ENCODE measurements at places on chromosomes 2 and 18.

- DNase-seq = no peak
Observed at GRCh38 chr18:24868760-24869237, 408.4 kb downstream of the HRH4 start.

DNA sequence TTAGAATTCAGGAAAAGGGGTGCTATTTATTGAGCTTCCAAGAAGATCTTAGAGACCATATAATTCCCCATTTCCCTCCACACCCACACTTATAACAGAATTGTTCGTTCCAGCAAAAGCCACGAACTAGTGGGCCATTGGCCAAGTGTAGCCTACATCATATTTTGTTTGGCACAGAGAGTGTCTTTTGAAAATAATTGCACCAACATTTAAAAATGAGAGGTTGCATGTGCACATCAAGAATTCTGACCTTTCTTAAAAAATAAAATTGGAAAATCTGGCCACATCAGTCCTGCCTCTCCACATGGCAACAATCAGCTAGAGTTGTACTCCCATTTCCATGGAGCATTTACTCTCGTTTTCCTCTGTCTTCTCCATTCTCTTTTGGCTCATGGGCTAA, 655.5 kb upstream of the FANCL start:
- no peak for DNase-seq

DNA sequence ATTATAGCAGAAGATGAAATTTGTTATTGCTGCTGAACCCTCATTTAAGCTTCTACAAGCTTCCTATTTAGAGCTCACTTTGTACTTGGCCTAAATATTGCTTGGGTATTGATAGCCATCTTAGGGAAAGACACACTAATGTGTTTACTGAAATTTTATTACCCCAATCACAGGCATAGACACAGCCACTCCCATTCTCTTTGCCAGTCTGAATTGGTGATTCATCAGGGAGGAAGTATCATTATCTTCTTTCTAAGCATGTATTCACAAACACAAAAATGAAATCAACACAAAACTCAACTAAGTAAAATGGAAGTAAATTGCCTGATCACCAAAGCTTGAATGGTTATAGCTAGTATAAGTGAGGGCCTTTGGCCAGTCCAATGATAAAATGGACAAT, 666.3 kb downstream of the TSN start:
- no peak for DNase-seq

DNA sequence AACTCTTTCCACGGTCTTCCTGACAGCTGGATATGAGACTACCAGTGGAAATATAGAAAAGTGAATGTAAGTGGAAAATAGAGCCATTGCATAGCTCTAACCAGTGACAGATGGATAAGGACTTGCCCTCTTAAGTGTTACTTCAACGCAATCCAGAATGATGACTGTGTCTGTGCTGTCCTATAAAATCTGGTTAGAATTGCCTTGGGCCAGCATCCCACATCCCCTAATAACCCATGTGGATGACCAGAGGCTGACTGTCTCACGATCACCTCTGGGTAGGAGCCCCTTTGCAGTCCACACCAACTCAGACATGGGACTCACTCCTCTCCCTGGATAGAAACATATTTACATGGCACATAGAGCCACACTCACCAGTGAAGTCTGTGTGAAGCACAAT, 186.6 kb downstream of the C1D start:
- DNase-seq = no peak

GRCh38 chr2:181324912-181325311, 132.3 kb upstream of the ITGA4 start:
- DNase-seq = no peak

DNA sequence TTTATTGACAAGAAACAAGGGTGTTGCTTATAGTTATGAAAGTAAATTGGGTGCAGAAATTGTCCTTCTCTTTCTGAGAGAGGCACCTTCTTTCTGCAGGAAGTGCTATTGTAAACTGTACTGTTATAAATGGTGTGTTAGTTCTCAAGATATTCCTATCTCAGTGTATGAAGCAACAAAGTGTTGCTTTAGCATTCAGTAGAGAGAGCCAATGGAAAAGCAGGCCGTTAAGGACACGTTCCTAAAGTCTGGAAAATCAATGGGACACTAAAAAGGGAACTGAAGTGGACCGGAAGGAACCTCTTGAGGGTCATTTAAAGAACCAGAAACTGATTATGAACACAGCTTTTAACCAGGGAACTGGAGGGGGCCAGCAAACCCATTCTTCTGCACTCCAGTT, 510.0 kb upstream of the ZEB2 start:
- DNase-seq = no peak

DNA sequence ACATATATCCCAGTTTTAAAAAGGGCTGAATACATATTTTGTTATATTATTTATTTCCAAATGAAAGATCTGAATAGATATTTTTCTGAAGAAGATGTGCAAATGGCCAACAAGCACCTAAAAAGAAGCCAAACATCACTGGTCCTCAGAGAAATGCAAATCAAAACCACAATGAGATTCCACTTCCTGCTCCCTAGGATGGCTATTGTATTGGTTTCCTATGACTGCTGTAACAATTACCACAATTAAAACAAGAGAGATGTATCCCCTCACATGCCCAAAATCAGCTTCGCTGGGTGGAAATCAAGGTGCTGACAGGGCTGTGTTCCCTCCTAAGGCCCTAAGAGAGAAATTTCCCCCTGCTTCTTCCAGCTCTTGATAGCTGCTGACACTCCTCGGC, 23.2 kb downstream of the ABCB11 start:
- no peak for DNase-seq

GRCh38 chr2:128233790-128234395, 84.8 kb downstream of the HS6ST1 start:
- no peak for DNase-seq

GRCh38 chr2:215104226-215104625, 34.2 kb downstream of the ABCA12 start:
- DNase-seq = no peak

GRCh38 chr2:109471658-109472057, 142.1 kb downstream of the SEPTIN10 start:
- DNase-seq = no peak

- DNase-seq = no peak
Observed at GRCh38 chr2:112827604-112828185, 8.9 kb downstream of the IL1B start.

GRCh38 chr2:20561637-20562454, 89.1 kb downstream of the HS1BP3 start:
- DNase-seq = peak; percentile 69

DNA sequence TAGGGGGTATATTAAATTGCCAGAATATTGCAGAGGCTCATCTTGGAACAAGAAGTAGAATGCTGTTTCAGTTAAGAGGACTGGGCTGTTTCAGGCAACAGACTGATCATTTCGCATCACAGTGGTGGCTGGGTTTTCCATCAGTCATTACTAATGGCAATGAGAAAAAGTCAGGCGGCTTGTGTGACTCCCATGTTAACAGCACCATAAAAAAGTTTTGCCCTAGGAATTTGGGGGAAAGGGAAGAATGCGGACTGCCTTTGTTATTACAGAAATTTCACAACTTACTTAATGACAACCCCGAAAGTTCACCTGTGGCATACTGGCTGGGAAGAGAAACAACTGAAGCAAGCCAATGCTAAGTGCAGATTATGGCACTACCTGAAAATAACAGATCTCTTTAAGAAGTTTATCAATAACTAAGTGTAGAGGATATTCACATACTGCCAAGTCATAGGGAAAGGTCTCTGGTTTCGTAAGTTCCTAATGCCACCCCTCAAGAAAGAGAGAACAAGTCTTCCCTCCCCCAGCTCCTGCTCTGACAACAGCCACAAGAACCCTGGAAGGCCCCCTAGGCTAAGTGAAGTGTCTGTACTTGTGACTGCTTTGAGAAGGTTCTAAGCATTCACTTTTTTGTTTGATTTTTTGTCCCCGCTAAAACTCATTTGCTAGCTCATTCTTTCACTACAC, 40.5 kb upstream of the AP1S3 start:
- no peak for DNase-seq

GRCh38 chr2:239285071-239285931, 115.5 kb downstream of the HDAC4 start:
- DNase-seq = no peak

- DNase-seq = no peak
Observed at GRCh38 chr2:119794237-119794636, 34.5 kb downstream of the PTPN4 start.

DNA sequence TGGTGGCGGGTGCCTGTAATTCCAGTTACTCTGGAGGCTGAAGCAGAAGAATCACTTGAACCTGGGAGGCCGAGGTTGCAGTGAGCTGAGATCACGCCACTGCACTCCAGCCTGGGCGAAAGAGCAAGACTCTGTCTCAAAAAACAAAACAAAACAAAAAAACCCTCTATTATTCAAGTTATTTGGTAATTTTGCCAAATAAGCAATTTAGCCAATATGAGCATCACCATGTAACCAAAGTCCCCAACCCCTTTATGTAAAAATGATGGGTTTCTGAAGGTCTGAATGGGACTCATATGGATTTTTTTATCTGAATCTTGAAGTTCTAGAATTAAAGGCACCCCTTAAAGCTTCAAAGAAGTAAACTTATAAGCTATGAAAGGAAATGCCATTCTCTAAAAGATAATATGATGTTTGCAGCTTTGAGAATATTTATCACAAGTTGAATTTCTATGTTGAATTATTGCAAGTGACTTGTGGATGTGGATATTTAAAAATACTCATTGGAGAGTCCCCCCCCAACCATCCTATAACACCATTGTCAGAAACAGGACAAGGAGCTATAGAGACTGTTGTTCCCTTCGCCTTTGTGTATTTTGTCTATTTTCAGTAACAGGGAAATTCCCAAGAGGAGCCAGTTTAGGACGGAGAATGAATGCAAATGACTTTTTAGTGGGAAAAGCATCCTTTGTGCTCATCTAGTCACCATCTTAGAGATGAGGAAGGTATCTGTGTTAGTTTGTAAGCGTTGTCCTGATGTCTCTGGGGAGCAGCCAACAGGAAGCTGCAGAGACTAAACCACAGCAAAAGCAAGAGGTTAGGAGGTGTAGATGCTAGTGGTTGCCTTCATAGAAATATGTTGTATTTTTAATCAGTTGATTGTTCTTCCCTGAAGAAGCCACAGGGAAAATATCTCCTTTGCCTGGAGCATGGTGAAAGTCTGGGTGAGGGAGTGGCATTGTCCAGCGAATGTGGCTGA, 68.3 kb downstream of the TET3 start:
- DNase-seq = no peak

DNA sequence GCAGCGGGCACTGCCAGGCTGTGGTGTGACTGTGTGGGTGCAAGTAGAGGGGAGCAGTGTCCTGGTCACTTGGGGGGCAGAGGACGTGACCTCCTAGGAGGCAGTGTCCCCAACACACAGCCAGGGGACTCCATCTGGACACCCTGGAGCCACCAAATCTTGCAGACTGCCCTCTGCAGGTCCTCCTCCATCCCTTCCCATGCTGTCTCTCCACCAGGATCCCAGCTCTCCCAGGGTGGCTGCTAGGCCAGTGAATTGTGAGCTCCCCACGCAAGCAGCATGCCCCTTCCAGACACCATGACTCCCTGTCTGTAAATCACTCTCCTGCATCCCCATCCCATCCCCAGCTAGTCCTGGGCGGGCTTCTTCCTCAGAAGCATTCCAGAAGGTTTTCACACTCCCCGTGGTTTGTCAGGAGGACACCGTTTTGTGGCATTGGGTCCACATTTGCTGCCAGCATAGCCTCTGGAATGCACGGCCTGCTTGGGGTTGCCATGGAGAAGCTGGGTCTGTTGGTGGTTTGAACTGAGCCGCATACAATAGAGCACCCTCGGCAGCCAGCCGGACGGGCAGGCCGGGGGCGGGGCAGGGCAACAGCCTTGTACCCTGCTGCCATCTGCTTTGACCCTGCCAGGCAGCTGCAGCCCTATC, 210.7 kb downstream of the KLHL29 start:
- peak; percentile 45 for DNase-seq

DNA sequence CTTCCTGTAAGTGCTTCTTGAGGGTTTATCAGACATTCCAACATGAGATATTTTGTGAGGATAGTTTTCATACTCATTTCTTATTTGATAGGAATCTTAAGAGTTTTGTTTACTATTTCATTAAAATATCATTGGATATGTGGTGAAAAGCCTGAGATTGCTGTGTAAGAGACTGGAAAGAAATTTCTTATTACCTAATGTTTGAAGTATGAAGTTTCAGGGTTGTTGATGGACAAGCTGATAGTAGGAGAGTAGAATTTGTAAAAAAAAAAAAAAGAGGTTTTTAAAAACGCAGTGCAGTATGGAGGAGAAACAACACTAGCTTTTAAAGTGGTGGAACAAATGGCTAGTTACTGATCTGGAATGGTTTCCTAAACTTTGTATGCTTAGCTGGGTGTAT, 7.7 kb downstream of the EPB41L5 start:
- no peak for DNase-seq

DNA sequence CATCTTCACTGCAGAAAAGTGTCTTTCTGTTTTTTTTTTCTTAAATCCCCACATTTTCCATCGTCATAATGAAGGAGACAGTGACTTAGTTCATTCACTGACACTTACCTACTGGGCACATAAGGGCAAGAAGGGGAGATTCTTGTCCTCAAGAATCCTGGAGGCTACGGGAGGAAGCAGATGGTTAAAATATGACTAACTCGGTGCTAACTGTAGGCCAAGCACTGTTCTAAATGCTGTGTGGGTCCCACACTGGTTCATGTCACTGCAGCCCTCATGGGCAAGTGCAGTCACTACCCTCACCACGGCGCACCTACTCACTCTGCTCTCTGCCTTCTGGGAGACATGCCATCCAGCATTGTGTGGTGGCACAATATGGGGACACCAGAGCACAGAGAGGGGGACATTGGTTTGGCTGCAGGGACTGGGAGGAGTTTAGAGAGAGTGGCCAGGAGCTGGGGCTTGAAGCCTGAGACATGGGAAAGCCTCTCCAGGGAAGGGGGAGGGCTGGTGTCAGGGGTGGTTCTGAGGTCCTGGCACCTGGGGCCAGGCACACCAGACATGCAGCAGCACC, 305.2 kb downstream of the MYCN start:
- DNase-seq = no peak

DNA sequence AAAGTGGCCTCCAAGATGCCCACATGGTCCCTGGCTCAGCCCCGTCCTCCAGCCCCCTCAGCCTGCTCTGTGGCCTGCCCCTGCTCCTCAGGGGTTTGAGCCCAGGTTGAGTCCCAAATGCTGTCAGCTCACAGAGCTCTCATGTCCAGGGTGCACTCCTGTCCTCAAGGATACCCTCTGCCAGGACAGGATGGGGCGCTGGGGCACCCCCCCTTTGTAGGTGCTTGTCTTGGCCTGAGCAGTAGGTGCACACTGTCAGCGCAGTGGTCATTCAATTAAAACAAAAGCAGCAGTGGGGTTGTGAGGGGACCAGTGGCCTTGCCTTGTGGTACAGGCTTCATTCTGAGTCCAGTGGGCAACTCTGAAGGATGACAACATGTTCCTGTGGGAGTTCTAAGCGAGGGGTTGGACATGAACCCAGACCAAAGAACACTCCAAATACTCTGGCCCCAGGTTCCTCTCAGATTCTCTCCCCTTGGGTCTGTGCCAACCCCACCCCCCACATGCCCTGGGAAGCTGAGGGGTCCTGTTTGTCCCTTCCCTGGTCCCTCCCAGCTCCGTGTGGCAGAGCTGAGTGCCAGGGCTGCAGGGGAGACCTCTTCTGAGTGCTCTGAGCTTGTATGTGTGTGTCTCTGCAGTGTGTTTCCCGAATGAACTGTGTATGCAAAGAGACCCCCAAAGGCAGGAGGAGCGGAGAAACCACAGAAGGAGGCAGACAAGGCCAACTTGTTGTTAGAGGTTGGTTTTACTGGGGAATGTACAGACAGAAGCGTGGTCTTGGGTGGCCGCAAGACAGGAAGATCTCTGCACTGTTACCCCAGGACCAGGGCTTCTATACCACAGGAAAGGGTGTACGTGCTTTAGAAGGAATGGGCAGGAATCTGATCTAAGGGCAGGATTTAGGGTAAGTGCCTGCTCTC, 155.6 kb upstream of the HS6ST1 start:
- no peak for DNase-seq

Measured in H54 (cell line).